Breast epithelium (tissue), 4 donors: ENCODE measurements at places on chromosomes 2 and 18.
A peak's percentile ranks its signal among the peaks of the same experiment; 100 is the strongest.

DNA sequence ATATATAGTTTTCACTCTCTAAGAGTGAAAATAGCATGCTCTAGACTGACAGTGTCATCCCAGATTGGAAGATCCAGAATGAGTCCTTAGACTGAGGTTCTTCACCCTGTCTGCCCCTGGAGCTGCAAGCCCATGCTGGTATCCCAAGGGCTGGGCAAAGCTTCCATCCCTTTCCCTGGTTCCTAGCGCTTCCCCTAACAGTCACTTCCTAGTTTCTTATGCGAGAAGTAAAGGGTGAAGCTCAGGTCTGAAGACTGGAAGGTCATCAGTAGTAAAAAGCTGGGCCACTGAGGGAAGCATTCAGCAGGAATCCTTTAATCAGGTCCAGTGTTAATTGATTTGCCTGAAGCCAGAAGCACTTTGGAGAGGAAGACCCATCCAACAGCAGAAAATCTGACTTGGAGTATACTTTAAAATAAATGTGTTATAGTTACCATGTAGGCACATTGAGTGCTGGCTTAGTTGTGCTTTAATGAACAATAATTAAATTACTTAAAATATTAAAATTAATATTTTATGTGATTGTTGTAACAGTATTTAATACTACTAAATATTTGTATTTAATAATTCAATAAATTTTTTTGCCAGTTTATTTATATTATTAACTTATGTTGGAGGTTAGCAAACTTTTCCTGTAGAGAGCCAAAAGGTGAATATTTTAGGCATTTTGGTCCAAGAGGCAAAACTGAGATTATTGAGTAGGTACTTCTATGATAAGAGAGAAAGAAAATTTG is 237.9 kb downstream of the FHOD3 start:
- no peak for DNase-seq

DNA sequence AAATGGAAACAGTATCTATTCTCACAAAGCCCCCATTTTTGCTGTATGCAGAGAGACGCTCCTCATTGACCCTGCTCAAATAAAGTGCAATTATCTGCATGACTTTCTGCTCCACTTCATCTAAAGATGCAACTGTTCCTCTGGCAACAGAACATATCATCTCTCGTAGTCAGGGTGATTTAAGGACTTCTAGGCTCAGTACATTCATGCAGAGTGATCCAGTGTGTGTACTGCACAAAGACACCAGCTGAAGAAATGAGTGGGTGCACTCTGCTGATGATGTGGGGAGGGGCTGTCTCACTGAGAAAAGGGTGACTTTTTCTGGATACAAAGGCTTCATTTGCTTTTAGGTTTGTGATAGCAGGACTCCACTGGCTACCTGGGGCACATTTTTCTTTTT is 355.2 kb downstream of the GALNT13 start:
- no peak for DNase-seq

DNA sequence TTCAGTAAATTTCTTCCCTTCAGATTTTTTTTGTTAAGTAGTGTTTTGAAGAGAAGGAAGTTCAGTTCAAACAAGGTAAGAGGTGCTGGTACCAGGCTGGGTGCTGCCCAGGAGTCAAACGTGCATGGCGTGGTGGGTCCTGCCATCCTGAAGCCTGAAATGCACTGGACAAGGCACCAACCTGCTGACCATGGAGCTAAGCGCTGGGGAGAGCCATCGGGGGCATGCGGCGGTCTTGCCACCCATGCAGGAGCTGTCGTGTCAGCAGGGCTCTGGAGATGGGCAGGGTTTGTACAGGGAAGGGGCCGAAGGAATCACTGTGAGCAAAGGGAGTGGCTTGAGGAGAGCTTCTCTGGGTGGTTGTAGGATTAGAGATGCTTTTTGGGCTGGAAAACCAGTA is 126.6 kb downstream of the GBX2 start:
- no peak for DNase-seq

DNA sequence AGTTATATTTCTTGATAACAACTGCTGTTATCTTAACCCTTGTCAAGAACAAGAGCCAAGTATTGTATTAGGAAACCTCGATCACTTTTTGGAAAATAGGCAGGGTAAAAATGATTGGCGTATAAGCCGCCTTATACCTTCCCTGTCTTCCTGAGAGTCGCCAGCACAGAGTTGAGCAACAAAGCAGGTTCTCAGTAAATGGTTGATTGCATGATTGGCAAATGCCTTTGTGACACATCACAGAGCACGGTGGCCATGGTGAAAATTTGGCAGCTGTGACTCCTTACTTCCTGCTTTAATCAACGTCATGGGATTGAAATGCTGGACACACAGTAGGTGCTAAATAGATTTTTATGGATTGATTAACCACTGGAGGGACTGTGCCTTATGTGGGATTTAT is 3.9 kb upstream of the KLHL29 start:
- DNase-seq: peak; percentile 57

GRCh38 chr2:110741491-110741980 is 9.2 kb downstream of the ACOXL start:
- DNase-seq: no peak

DNA sequence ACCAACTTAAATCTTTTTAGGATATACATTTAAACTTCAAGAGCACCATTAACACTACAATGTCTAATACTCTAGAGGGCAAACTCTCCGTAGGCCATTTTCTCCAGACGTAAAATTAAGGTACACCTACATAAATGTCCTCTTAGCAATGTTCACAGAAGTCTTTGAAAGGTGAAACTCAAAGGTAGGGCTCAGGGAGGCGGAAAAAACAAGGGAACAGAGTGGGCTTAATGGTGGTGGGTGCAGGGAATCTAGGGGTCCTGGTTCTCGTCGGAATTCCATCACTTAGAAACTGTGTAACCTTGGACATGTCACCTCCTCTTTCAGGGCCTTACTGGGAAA is 668 bp downstream of the NFU1 start:
- DNase-seq: no peak

- DNase-seq: no peak
Measured at GRCh38 chr2:74867841-74868658, 34.1 kb downstream of the HK2 start.
